Activated T-cell treated with anti-CD3 and anti-CD28 coated beads for 4 hours (primary cell): ENCODE measurements at places on chromosomes 12 and 14.

DNA sequence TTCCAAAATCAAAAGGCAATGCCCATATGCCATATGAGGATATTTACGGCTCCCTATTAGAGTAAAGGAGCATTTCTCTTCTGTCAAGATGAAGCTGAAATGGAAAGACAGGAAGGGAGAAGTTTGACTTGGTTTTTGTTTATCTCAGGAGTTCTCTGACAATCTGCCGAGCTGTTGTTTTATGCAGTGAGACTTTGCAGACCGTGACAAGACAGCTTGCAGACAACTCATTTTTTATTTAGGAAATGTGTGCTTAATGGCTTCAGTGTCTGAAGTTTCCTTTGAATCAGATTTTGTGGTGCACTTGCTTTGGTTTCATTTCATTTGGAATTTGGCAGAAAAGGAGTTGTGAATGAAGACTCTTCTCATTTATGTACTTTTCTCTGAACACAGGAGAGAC is 145.4 kb downstream of the C12orf50 start:
- DNase-seq, result no peak

GRCh38 chr14:51872396-51872795 is 12.0 kb downstream of the GNG2 start:
- no peak for DNase-seq

DNA sequence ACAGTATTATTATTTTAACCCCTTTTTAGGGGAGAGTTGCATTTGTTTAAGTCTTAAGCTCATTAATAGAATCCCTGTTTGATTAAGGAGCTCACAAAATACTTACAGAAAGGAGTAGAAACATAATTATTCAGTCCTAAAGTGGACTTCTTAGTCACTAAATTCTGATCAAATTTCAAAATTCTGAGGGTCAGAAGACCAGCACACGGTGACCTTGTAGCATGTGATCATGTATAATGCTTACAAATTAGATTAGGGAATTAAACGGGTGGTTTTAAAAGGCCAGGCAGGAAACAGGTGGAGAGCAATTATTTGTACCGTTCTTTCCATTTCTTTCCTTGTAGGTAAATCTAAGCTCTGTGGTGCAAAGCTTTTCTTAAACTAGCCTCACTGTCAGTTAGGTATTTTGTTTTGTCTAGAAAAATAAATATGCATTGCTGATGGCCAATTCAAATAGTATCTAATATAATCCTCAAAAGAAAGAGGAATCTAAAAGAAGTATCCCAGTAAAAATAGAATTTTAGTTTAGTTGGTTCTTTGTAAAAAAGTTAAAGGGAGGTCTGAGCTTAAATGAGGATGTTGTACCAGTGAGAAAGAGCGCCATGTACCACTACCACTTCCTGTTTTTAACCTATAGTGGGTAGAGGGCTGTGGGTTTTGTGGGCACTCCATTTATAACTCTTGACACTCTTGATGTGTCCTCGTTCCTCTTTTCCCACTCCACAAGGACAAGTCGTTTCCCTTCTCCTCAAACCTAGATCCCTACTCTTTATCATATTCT is 51.1 kb downstream of the SLC38A1 start:
- DNase-seq, result peak; percentile 40

- no peak for DNase-seq
Observed at GRCh38 chr12:34186492-34186891, 164.2 kb downstream of the ALG10 start.

GRCh38 chr14:101586531-101587430 is 25.5 kb downstream of the DIO3 start:
- no peak for DNase-seq

GRCh38 chr14:50023671-50024490 is 92.5 kb downstream of the VCPKMT start:
- DNase-seq, result no peak

DNA sequence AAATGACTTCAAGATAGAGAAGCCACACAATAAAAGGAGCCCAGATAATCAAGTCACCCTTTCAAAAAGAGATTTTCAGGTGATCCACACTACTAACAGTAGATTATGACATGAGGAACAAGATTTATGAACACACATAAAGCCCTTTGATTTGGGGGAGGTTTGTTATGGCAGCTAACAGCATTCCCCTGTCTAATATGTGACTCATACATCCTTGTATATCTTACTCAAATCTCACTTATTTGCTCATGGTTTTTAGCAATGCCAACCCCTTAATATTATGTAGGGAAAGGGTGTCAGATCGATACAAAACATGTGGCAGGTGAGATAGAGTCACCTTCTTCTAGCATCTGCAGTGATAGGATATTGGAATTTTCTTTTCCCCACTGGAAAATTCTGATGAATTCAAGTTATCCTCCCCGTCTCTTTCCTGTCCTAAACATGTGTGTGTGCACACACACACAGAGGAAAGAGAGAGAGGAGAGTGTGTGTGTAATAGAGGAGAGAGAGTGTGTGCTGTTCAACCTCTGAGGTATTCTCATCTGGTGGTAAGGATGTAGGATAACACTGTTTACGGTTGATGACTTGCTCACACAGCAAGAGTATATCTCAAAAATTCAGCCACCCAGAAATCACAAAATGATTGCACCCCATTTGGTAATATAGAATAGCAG is 319.9 kb downstream of the KCNC2 start:
- DNase-seq, result no peak

DNA sequence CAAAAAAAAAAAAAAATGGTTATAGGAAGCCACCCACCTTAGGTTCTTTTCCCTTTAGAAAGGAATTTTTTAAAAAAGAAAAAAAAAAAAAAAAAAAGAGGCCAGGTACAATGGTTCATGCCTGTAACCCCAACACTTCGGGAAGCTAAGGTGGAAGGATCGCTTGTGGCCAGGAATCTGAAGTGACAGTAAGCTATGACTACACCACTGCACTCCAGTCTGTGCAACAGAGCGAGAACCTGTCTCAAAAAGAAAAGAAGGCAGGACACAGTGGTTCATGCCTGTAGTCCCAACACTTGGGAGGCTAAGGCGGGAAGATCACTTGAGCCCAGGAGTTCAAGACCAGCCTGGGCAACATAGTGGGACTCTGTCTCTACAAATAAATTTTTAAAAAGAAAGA is 36.0 kb downstream of the SPTLC2 start:
- DNase-seq, result no peak

- no peak for DNase-seq
Observed at GRCh38 chr14:37340353-37340752, 142.6 kb downstream of the MIPOL1 start.

- DNase-seq, result no peak
Observed at GRCh38 chr14:100994756-100995330, 91.3 kb upstream of the RTL1 start.

DNA sequence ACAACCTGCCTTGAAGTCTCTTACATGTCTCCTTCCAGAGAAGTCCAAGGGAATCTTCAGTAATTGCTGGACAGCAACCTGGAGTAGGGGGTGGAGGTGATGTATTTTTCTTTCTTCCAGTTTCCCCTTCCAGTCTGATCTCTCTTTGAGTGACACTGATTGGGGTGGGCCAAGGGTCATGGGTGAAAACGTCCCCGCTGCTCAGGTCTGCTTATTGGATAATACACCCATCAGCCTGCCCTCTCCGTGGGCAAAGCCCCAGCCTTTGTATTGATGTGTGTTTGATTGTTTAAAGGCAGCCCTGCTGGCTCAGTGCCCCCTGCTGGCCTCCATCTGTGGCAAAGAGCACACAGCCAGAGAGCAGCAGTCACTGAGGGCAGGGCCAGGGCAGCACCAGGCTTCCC is 35.7 kb upstream of the ATP2A2 start:
- DNase-seq, result peak; percentile 25

DNA sequence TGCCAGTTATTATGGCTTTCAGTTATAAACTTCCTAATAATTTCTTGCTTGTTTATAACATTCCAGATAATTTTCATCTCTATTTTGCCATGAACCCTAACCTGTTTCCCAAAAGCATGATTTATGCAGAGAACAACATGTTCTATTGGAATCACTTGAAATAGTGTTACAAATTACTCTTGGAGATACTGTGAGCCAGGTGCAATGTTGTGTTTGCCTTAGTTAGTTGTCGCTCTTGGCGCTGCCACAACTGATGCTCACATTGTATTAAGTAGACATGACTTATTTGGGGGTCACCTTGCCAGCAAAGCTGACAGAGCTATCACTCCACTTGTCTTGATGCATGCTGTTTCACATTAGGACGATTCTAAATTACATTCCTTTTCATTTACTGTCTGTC is 49.4 kb downstream of the TSPAN8 start:
- DNase-seq, result no peak

DNA sequence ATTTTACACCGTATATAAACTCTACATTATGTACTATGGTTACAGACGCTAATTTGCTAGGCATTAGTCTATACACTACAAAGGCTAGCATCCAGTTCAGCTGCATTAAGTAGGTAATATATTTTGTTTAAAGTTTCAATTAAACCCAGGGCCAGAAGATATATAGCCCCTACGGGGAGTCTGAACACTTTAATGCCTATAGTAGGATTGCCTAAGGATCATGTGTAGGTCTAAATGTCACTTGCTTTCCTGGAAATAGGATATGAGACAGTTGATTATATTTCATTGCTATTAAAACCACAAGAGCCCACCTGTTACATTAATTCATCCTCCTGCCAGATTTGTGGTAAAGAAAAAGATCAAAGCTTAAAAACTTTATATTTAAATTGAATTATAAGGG is 286.9 kb downstream of the TMTC2 start:
- no peak for DNase-seq

- DNase-seq, result no peak
Observed at GRCh38 chr12:63918800-63919300, 74.3 kb downstream of the SRGAP1 start.

DNA sequence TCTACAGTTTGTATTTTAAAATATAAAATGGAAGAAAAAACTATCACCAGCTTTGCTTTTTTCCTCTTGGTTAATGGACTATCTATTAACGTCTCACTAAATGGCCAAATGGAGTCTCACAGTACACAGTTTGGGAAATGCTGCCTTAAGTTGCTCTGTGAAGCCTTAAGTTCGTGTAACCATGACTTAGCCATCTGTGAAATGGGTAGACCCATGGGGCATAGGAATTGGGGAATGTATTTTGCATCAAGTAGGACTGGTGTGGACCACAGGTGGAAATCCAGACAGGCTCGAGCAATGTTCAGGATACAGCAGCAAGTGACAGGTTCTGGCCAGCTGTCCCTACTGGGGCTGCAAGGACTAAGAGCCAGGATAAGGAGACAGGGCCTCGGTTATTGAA is 4.8 kb downstream of the P2RX7 start:
- DNase-seq, result no peak

GRCh38 chr12:6962285-6963015 is 8.0 kb downstream of the PHB2 start:
- no peak for DNase-seq

DNA sequence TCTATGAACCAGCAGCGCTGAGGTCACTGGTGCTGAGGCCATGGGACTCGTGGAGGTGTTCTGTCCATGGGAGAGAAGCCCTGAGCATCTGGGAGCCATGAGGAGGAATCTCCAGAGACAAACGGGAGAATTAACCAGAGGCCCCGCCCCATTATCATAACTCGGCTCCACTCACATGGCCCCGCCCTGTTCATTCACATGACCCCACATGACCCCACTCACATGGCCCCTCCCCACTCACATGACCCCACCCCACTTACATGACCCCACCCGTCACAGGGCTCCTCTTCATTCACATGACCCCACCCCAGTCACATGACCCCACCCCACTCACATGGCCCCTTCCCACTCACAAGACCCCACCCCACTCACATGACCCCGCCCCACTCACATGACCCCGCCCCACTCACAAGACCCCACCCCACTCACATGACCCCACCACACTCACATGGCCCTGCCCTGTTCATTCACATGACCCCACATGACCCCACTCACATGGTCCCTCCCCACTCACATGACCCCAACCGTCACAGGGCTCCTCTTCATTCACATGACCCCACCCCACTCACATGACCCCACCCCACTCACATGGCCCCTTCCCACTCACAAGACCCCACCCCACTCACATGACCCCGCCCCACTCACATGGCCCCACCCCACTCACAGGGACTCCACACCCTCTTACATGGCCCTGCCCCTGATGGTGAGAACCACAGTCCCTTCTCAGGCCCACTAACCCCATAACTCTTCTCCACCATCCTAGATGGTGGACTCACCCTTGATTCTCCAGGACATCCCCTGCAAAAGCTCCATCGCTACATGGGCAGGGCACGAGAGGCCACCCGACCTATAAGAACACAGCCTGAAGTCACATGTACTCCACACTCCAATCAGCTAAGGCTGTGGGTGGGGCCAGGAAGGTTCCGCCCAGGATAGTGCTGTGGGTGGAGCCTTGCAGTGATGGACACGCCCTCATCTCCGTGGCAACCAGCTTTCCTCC is 151.1 kb upstream of the SFSWAP start:
- no peak for DNase-seq

- peak; percentile 70 for DNase-seq
Observed at GRCh38 chr14:106556665-106557289, 1030.4 kb downstream of the TMEM121 start.

DNA sequence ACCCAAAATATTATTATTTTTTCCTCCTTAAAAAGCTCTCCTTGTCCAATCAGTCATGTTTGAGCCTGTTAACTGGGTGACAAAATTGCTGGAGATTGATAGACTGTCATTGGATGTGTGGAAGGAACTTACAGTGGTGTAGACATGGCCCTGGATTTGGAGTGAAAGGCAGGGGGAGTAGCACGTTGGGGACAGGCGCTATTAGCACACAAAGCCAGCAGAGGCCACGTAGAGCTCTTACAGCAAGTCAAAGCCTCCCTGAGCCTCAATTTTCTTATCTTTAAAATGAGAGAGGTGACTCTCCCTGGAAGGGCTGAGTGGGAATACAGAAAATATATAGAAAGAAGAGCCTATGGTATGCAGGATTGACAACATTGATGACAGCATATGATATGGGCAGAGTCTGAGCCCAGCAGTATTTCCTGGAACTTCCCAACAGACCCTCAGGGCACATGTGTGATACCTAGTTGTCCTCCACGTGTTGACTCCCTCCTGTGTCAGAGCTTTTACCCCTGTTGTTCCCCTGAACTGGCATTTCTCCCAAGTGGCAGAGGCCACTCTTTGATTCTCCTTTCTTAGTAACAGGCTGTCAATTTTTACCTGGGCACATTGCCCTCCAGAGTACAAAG is 504.9 kb downstream of the VRK1 start:
- no peak for DNase-seq
